A673 (cell line): ENCODE measurements at places on chromosomes 5 and 9. TPM values are rescaled to one million over a fixed set of nuclear protein-coding genes. Genes with fewer than 3 reads are reported as not detected.
A peak's percentile ranks its signal among the peaks of the same experiment; 100 is the strongest.

GRCh38 chr5:101897914-101898313 lies 398.2 kb downstream of the SLCO4C1 start:
- H3K36me3 ChIP-seq: no peaks in the 10 kb centered on the region
- H3K4me3 ChIP-seq: no peak overlapping the region
- no peak for DNase-seq
- H3K4me1 ChIP-seq: no peaks in the 10 kb centered on the region
- no peak overlapping the region for H3K27ac ChIP-seq

- no peaks in the 10 kb centered on the region for H3K36me3 ChIP-seq
- no peak for DNase-seq
- H3K27ac ChIP-seq: no peak overlapping the region
- no peak overlapping the region for H3K4me3 ChIP-seq
- H3K27me3 ChIP-seq: no peaks in the 10 kb centered on the region
- no peaks in the 10 kb centered on the region for H3K4me1 ChIP-seq
Measured at GRCh38 chr9:110293248-110293647, 36.9 kb upstream of the TXN start.

DNA sequence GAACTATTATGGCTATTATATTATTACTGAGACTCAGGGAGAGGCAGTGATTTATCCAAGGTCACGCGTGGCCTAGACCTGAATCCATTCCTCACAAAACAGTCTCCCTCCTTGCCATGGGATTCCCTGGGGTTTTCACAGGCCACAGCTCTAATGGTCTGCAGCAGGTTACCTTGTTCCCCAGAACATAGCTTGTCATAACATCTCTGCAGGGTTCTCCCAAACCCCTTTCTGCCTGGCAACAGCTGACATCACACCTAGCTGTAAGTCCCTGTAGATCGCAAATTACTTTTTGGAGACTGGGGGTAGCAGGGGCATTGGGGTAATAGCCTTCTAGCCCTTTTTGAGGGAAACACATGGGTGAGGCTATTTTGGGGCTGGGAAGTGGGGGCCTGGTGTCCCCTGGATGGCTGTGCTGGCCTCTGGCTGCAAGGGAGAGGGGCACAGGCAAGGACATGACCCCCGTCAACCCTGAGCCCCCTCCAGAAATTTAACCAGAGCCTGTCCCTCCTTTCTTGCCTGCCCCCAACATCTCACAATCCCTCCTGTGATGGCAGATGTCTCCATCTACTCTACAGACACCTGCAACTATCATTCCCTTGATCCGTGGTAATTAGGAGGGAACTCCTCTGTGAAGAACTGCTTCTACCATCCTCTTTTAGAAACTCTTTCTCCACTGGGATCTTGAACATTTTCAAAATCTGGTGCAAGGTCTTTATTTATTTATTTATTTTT lies 1.3 kb downstream of the CD74 start:
- DNase-seq: no peak
- H3K27ac ChIP-seq: no peak overlapping the region
- no peaks in the 10 kb centered on the region for H3K27me3 ChIP-seq

DNA sequence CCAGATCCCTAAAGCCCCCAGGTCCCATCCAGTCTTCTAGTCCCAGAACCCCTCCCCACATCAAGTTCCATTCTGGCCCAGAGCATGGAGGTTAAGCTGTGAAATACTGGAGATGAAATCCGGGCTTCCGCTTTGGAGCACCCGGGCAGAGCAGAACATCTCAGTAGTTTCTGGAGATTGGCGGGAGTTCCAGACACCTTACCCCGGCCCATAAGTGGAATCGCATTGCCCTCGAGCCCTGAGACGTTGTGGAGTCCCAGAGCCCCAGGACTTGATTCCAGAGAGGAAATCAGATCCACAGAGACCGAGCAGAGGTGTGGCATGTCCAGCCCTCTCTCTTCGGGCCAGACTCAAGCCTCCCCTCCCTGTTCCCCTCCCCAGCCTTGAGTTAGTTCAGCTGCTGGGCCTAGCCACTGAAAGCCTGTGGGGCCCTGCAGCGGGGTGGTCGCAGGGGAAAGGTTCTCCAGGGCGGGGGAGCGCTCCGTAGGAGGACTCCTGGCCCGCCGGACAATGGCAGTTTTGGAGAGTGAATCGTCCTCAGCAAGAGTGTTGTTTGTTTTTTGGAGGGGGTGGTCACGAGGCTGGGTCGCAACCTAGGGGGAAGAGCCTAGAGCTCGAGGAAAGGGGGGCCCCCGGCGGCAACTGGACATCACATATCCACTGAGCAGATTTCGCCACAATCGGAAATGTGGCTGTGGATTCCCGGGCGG lies 1.0 kb upstream of the PAX5 start:
- DNase-seq: no peak
- H3K4me1 ChIP-seq: peaks cover 12% of the 10 kb centered on the region
- no peaks in the 10 kb centered on the region for H3K27me3 ChIP-seq
- no peak overlapping the region for H3K27ac ChIP-seq

DNA sequence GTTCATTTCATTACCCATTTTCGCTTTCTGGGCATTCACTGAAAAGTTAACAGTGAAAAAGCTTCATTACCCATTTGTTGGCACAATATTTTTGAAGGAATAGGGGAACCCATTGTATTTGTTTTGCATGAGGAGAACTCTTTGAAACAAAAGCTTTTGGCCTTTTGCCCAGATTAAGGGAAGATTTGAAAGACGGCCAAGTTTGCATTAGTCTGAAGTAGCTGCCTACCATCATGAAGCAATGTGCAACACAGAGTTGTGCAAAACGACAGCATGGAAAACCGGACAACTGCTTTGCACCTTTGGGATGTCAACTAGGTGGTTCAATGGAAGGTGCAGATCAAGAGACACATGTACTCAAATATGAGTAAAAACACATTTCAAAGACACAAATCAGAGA lies 84.9 kb downstream of the TRPM3 start:
- no peaks in the 10 kb centered on the region for H3K36me3 ChIP-seq
- no peak overlapping the region for H3K27ac ChIP-seq
- H3K4me1 ChIP-seq: no peaks in the 10 kb centered on the region
- peak; percentile 53 for DNase-seq

- H3K36me3 ChIP-seq: no peaks in the 10 kb centered on the region
- no peak overlapping the region for H3K4me3 ChIP-seq
- H3K27me3 ChIP-seq: no peaks in the 10 kb centered on the region
- DNase-seq: no peak
- peaks cover 2% of the 10 kb centered on the region for H3K4me1 ChIP-seq
- no peak overlapping the region for H3K27ac ChIP-seq
Measured at GRCh38 chr9:35651956-35652828, 1.5 kb upstream of the SIT1 start.

DNA sequence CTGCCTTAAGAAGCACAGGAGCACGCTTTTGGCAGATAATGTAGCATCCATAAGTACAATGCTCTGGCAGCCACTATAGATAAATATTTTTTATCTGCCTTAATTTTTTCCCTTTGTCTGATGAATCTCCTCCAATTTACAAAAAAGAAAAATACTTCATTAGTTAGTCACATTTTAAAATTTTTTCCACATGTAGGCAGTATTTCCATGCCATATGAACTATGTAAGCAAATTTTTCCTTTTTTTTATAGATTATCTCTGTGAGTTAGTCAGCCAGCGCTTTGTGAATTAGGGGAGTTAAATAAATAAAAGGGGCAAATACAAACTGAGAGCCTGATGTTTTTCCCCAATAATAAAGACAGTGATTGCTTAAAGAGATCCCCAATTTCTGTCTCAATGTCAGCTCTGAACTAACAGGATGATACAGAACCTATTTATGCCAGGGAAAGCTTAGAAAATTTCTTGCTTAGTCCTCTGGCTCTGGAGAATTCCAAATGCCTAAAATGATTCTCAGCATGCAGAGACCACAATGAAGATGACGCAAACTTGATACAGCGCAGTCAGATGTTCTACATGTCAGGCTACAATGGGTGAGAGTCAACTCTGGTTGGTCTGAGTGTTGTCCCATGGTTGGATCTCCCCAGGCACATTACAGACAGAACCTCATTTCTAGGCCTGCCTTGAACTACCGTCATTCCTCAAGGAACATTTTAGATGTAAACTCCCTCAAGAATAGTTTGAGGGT lies 390.4 kb upstream of the CDH6 start:
- H3K4me3 ChIP-seq: no peak overlapping the region
- no peaks in the 10 kb centered on the region for H3K4me1 ChIP-seq
- H3K27ac ChIP-seq: no peak overlapping the region
- no peaks in the 10 kb centered on the region for H3K36me3 ChIP-seq
- DNase-seq: no peak

DNA sequence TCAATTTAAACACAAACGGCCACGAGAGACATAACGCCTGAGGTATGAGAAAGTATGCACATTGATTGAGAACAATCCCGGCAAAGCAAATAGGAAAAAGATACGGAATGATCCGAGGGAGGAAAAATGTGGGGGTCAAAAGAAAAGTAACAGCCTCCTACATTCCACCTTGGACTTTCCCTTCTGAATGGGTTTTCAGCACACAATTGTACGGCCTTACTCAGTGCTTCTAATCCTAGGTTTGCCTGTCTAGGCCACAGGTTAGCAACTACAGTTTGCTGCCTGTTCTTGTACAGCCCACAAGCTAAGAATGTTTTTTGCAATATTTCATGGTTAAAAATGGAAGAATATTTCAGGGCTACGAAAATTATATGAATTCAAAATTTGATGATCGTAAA lies 46.2 kb upstream of the RNF20 start:
- H3K4me1 ChIP-seq: no peaks in the 10 kb centered on the region
- no peaks in the 10 kb centered on the region for H3K36me3 ChIP-seq
- H3K4me3 ChIP-seq: no peak overlapping the region
- no peak overlapping the region for H3K27ac ChIP-seq

DNA sequence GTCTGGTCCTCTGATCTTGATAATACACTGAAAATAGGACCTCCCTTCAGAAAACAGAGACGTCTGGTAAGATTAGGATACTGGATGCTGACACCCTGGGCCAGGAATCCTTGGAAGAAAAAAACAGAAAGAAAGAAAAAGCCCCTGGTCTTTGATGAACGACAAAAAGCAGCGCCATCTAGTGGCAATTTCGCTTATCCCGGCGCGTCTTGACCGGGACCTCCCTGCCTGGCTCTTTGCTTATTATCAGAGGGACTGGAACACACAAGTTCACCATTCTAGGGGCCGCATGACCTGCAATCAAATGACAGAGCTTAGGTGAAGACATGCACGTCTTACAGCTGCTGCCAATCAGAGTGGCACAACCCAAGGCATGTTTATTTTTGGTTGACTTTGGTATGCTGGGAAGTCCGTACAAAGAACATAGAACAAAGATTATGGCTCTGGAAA lies 114.9 kb upstream of the NFIB start:
- no peaks in the 10 kb centered on the region for H3K27me3 ChIP-seq
- no peaks in the 10 kb centered on the region for H3K36me3 ChIP-seq

DNA sequence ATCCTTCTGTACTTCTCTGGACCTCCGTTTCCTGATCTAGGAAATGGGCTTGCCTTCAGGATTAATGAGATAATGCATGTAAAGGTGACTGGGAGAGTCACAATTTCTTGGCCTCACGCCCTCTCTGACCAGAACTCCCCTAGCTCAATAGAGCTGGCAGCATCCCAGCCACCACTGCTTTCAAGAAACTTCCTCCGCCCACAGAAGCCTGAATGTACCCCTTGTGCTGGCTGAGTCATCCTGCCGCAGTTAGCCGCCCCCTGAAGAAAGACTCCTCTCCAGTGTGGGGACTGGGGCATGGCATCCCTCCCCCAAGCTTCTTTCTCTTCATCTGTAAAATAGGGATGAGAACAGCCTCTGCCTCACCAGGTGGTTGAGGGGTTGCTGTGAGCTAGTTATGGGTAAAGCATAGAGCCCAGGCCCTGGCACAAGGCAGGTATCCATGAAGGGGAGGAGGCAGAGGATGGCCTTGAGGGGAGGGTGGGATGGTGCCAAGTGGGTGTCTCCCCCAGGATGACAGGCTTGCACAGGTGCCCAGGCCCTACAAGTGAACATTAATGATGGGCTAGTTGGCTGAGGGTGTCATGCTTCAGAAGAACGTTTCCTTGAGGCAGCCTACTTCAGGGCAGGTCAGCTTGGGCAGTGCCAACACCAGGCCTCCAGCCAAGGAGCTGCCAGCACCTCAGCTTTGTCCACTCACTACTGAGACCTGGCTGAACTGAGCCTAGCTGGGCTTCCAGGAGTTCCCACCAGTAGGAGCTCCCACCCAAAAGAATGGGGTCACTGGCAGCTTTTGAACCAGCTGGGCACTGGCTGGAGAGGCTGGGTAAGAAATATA lies 3.4 kb downstream of the PDLIM4 start:
- no peak overlapping the region for H3K27ac ChIP-seq
- H3K27me3 ChIP-seq: no peaks in the 10 kb centered on the region
- no peaks in the 10 kb centered on the region for H3K36me3 ChIP-seq
- DNase-seq: peak; percentile 56
- H3K4me1 ChIP-seq: peaks cover 16% of the 10 kb centered on the region
- H3K4me3 ChIP-seq: no peak overlapping the region

DNA sequence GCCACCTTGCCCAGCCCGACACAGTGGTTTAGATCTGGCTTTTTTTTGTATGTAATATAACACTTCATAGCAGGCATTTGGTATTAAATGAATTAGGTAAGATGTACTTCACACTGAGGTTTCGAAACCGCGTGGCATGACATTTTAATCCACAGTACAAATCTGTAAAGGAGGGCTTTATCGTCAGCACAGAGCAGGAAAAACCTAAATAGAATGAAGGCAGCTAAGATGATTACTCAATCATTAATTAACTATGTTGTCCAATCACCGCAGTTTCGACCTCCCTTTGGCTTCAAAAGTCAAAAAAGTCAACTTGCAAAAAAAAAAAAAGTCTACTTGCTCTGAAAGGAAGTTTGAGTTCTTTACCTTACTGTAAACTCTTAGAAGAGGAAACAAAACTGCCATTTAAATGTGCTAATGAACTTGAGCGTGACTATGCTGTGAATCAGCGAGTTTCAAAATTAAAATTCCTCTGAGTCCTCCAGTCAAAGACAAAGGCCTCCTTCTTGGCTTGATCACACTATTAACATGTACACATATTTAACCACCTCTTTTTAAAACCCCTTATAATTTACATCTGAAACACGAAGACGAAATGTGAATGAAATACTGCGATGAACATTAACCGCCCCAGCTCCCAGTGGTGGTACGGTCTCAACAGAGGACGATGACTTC lies 698 bp upstream of the SEC24A start:
- H3K4me1 ChIP-seq: no peaks in the 10 kb centered on the region
- peak; percentile 28 for DNase-seq
- no peaks in the 10 kb centered on the region for H3K36me3 ChIP-seq
- peak overlapping the region; percentile 79 for H3K4me3 ChIP-seq

IFNE gene
- total RNA-seq: not detected in 2 replicates

PKD2L2 gene
- total RNA-seq: not detected in 2 replicates

SPINK4 gene
- not detected in 2 replicates for total RNA-seq
